Activated CD4-positive, alpha-beta T cell treated with anti-CD3 and anti-CD28 coated beads for 4 hours (primary cell): ENCODE measurements at places on chromosomes 1 and 21.

DNA sequence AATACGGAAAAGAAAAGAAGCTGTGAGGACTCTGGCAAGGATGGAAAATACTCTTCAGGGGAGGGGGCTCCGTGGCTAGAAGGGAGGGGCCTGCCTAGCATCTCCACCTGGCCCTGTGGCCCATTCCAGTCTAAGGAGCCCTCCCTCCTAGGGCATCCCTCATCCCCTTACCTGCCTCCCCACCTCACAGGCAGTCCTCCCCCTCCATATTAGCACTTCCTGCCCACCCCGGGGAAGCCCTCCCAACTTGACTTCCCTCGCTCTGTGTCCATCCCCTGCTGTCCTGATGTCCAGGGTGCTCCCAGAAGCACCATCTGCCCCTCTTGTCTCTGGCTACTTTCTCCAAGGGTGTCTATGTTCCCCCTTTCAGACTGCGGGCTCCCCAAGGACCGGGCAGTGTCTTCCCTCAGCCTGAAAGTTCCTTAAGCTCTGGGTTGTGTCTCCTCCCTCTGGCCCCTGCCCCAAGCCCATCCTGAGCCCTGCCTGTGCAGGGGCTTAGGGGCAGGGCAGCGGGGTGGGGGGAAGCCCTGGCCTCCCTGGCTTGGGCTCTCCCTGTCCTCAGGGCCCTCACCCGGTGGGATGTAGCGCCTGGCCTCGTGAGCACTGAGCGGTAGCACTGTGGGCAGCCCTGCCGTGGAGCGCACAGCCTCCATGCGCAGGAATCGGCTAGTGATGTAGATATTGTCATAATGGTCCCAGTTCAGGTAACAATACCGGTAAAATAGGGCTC lies 3.9 kb downstream of the DCST2 start:
- DNase-seq = no peak

DNA sequence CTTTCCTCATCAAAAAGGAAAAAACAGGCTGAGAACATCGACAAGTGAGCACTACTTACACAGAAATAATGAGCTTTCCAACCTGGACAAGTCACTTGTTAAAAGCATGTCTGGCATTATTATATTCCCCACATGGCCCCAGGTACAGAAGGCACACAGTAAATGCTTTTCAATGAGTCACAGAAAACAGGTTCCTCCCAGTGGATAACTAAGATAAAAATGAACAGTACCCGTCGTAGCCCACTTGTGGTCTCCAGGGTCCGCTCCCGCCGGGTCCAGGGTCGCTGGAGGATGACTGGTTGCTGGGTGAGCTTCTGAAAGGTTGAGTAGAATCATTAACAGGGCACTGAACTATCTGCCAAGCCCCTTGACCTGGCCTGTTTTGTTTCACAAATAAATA lies 186.6 kb downstream of the SIPA1L2 start:
- no peak for DNase-seq

- no peak for DNase-seq
These were observed 5.8 kb downstream of the LRRC8D start for GRCh38 chr1:89826594-89826993.

- DNase-seq = no peak
These were observed 31.7 kb upstream of the ZC3H12A start for GRCh38 chr1:37442644-37443043.

DNA sequence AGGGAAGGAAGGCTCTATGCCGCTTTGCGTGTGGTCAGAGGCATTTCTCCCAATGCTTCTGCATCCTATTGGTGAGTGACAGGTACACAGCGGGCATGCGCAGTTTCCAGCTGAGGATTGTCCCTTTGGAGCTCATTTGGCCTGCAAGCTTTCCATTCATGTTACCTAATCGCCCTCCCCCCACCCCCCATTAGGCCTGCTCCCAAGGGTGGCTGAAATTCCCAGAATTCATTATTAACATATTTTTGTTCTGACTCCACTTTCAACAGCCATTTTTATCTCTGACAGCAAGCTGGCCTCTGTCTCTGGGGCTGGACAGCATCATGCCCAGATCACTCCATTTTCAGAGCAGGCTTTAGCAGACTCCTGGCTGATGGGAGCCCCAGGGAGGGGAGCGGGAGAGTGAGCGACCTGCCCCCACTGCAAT lies 25.6 kb downstream of the MIS18A start:
- DNase-seq = no peak

DNA sequence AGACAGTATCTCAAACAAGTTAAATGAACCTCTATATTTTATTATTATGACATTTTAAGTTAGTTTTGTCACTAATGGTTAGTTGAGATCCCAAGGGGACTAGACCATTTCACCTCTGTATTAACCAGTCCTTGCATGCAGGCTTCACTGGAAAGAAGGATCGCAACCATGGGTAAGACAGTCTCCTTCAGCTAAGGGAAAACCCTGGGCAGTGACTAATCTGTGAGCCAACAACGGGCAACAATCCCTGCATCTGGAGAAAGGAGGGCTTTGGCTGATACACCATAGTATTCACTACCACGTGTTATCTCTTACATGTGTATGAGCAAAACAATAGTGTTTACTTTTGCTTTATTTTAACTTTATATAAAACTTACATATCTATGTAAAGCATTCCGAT lies 708.8 kb upstream of the CHRM3 start:
- no peak for DNase-seq

DNA sequence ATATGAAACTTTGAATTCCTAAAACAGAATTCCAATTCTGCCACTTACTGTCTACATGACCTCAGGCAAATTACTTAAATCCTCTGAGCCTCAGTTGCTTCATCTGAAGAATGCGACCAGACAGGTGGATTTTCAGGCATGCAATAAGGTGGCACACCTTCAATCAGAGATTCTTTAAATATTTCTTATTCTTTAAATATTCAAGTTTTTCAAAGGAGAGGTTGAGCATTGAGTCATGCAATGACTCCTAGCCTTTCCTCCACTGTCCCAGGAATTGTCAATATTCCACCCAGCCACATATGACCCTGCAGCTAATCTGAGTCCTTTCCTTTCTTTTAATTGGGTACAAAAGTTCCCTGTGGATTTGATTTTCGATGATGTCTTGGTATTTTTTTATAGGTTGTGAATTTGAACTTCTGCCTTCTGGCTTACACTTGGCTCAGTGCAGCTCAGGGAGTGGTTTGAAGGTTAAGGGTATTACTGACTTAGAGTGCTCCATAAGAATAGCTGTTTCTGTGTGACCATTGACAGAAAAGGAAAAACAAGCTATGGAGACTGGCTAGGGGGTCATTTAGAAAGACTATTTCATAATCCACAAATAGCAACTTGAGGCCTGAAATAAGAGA lies 52.2 kb upstream of the PRDX6 start:
- DNase-seq = no peak
